ENCODE measurements at places on chromosomes 4 and X. TPM values are rescaled to one million over a fixed set of nuclear protein-coding genes. Genes with fewer than 3 reads are reported as not detected.

DNA sequence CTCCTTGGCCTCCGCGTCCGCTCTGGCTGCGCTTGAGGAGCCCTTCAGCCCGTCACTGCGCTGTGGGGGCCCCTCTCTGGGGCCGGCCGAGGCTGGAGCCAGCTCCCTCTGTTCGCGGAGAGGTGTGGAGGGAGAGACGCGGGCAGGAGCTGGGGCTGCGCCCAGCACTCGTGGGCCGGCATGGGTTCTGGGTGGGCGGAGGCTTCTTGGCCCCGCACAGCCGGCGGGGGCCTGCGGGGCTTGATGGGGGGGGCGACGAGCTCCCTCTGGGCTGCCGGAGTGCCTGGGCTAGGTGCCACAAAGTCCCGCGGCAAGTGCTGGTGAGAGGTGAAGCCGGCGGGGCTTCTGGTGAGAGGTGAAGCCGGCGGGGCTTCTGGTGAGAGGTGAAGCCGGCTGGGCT lies 61.9 kb downstream of the ANKRD50 start:
- DNase-seq, result no peak

The EPHA5 gene
- 198 TPM for total RNA-seq

DNA sequence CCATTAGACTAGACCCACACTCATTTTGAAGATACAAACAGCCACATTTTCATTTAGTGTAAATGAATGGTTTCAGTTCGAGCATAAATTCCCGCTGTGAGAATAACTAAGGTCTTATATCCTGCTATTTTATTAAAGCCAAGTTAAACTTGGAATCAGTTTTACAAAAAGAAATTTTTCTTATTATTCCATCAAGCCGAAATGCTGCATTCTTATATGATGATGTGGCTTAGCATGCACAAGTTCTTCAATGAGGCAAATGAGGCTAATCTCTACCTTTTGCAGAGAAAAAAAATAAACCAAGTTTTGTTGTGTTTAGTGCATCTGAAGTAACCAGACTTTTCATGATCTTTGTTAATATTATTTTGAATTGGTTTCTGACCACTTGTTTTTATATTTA lies 953.9 kb upstream of the PCDH10 start:
- DNase-seq, result no peak

The CLDN2 gene
- not detected for total RNA-seq

- no peak for DNase-seq
Observed at GRCh38 chr4:180203349-180203748, 2039.9 kb upstream of the TENM3 start.

The CTAG2 gene
- not detected for total RNA-seq

DNA sequence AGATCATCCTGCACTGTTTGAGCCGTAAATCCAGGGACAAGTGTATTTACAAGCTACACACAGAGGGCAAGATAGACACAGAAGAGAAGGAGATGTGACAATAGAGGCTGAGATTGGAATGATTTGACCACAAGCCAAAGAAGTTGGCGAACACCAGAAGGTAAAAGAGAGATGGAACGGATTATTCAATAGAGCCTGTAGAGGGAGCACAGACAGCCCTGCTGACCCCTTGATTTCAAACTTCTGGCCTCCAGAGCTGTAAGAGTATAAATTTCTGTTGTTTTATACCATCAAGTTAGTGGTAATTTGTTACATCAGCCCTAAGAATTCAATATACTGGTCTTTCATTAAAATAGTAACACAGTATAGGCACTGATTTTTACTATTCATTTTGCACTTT lies 447.8 kb downstream of the FAT4 start:
- no peak for DNase-seq

- no peak for DNase-seq
Observed at GRCh38 chrX:151015684-151016083, 32.5 kb downstream of the HMGB3 start.

The MAML3 gene
- 4.4 TPM for total RNA-seq

The GPR119 gene
- total RNA-seq, result not detected
